ENCODE measurements at places on chromosomes 12 and 14.

DNA sequence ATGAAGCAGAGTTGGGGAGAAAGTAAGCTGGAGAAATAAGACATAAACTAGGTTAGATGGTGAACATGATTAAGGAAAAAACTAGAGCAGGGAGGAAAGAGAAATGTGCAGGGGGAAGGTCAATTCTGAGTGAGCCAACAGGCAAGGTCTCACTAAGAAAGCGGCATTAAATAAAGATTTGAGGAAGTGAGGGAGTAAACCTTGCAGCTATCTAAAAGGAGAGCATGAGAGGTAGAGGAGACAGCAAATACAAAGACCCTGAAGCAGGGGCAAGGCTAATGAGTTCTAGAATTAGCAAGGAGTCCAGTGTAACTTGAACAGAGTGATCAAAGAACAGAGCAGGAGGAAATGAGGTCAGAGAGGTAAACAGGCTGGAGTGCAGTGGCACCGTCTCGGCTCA lies 4.4 kb upstream of the SOCS2 start:
- DNase-seq: no peak

DNA sequence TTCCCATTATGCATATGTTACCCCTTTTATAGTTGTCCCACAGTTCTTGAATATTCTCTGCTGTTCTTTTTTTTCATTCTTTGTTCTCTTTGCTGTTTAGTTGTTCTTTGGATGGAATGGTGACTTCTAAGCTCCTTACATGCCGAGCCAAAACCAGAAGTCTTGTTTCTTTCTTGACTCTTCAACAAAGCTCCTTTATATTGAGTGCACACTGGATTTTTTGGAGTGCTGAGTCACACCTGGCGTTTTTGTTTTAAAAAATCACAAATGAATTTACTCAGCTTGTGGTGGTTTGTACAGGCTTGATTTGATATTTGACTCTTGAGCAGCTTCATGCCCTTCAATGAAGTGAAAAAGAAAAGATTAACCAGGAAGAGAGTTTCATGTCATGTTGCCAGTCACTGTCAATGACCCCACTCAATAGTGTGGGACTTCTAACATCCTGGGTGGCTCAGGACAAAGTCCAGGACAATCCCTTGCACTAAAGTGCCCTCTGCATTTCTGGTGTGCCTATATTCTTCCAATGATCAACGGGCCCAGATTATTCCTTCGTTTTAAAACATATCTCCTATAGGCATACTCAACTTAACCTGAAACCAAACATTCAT lies 112.4 kb upstream of the SLC38A4 start:
- no peak for DNase-seq

- DNase-seq: no peak
These were observed 52.2 kb upstream of the SRP54 start for GRCh38 chr14:34930591-34931091.

GRCh38 chr12:52181746-52182145 lies 10.1 kb downstream of the KRT80 start:
- peak; percentile 71 for DNase-seq

- DNase-seq: peak; percentile 66
These were observed 110.9 kb upstream of the MGAT4C start for GRCh38 chr12:86367137-86367536.

DNA sequence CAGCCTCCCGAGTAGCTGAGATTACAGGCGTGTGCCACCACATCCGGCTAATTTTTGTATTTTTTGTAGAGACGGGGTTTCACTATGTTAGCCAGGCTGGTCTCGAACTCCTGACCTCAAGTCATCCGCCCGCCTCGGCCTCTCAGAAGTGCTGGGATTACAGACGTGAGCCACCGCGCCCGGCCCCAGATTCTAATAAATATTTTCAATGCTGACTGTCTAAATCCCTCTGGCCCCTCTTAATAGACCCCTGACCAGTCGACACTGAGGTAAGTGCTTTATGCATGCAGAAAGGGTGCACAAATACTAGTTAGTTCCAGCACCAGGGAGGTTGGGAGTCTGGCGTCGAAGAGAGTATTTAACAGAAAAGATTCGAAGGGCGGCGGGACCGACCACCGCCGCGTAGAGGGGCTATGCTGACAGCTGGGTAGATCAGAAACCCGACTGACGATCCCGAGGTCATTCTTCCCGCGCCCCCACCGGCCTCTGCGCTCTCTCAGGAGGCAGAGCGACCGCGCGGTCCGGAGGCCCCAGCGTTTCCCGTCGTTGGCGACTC lies 1.1 kb upstream of the SPATS2 start:
- DNase-seq: no peak

GRCh38 chr14:95811813-95812212 lies 64.8 kb upstream of the TUNAR start:
- no peak for DNase-seq

DNA sequence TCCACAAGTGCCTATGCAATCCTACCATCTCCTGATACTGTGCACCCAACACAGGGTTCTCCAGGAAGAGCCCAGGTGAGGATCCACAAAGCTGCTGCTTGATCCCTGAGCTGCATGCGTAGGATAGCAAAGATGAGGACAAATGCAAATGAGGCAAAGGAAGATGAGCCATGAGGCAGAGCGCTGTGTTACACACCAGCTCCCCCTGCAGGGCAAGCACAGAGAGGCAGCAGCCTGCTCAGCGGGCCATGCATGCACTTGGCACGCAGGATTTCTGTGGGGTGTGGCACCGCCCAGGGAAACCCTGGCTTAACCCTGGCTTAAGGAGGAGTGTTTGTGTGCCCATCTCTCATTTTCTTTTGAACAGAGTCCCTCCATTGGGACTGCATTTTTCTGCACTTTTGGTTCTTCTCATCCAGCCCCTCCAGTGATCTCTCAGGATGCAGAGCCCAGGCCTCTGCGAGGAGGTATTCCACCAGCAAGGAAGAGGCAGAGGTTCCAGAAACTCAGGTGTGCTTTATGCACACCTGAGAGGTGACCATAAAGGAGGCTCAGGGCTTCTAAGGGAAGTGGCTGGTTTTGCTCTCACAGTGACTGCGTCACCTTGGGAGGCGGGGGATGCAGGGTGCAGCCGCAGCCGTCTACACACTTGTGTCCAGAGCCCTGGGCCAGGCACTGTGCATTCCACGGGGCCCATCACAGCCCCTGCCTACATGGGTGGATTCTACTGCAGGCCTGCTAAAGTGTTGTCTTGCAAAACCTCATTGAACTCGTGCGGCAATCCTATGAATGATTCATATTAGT lies 973.3 kb upstream of the TMEM132C start:
- DNase-seq: peak; percentile 4

GRCh38 chr14:101369916-101370592 lies 191.2 kb upstream of the DIO3 start:
- peak; percentile 77 for DNase-seq

DNA sequence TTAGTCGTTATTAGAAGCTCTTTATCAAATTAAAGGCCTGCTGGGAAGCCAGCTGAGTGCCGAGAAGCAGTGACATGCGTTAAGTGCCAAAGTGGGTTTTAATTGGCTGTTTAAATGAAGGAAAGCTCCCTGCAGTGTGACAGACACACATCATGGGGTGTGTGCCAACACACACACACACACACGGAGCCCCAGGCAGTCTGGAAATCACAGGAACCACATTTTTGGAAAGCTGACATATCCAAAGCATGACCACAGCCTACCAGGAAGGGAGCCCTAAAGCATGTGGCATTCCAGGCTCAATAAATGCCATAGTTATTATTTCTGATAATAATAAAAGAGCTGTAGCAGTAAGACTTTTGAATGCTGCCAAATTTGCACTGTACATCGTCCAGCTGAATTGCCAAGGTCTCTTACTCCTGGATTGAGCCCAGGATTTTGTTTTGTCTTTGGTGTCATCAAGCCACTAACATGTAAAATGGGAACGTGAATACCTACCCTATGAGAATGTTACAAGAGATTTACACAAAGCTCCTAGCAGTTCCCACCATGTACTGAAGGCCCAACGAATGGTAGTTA lies 135.1 kb downstream of the TMEM30B start:
- no peak for DNase-seq

DNA sequence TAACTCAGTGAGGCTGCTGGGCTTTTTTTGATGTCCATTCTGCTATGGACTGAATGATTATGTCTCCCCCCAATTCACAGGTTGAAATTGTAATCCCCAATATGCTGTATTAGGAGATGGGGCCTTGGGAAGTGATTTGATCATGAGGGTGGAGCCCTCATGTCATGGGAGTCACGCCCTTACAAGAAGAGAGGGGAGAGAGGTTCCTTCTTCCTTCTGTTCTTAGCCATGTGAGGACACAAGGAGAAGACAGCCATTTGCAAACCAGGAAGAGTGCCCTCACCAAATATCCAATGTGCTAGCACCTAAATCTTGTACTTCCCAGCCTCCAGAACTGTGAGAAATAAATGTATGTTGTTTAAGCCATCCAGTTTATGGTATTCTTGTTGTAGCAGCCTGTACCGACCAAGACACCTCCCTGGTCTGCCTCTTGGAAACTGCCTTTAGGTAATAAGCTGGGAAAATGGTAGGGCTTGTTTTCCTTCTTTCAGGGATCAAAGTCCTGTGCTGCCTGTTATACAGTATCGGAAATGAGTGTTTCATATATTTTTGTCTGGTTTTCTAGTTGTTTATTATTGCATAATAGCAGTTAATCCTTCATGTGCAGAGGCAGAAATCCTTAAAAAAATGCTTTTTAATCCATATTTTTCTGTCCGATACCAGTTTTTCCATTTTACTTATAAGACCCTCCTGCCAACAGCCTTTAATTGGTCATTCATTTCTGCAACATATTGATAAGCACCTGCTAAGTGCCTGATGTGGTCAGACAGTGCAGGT lies 16.3 kb downstream of the BORCS5 start:
- DNase-seq: no peak

DNA sequence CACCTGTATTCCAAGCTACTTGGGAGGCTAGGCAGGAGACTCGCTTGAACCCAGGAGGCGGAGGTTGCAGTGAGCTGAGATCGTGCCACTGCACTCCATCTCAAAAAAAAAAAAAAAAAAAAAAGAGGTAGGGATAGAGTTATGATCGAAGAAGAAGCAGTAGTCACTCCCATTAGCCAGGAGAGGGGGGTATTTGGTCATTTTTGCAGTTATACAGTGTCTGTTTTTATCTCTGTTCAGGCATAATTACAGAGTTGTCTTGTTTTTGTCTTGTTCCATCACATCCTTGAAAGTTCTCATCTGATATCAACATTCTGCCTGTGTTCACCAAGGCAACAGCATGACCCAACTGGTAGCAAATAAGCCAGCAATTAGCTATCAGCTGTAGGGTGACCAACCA lies 98.5 kb upstream of the TMPO start:
- peak; percentile 84 for DNase-seq

DNA sequence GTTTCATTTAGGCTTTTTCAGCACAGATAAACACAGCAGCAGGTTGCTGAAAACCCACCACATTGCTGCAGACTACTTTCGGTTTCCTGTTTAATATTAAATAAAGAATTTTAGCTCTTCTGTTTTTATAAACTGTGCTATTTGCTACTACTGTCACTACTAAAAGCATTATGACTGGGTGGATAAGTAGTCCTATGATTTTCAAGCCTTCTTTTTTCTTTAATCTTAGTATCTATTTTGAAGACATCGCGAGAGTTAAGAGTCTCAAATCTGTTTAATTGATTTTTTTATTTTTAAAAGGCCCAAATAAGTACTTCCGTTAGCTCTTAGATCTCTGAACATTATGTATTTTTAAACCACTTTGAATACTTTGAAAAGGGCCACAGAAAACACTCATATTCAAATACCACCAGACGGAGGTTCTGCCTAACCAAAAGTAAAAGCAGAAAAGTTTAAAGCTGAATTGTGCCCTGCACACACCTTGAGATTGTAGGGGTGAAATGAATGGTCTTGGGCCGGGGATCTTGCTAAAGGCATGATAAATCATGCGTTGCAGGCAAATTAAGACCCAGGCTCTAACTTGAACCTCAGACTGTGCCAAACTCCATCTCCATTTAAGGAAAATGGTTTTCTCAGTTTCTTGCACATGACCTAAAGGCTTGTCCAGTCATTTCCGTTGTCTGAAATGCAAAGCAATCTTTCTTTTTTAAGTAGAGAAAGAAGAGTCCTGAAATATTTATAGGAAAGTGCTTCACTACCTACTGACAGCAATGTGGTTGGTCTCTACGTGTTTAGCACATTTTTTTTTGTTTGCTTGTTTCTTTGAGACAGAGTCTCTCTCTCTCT lies 13.6 kb upstream of the FOXN3 start:
- no peak for DNase-seq

DNA sequence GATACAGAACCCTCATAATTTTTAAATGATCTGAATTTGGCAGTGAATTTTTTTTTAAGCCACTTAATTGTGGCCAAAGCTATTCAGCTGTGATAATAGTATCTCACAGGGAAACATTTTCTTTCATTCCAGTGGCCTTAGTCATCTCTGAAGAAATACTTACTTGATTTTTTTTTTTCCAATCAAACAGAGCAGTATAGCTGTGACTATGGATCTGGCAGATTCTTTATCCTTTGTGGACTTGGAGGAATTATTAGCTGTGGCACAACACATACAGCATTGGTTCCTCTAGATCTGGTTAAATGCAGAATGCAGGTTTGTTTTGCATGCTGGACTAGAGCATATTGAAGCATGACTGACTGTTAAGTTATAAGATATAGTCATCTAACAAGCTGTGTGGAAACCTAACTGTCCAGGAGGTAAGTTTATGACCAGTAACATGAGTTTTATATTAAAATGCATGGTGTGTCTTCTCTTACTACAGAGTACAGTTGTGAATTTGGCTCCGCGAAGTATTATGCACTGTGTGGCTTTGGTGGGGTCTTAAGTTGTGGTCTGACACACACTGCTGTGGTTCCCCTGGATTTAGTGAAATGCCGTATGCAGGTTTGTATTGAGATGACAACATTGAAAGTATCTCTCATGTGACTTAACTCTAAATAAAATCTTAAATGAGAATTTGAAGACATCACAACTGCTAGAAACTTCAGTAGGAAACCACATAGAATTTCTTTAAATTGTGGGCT lies 1.9 kb downstream of the SLC25A3 start:
- peak; percentile 62 for DNase-seq

DNA sequence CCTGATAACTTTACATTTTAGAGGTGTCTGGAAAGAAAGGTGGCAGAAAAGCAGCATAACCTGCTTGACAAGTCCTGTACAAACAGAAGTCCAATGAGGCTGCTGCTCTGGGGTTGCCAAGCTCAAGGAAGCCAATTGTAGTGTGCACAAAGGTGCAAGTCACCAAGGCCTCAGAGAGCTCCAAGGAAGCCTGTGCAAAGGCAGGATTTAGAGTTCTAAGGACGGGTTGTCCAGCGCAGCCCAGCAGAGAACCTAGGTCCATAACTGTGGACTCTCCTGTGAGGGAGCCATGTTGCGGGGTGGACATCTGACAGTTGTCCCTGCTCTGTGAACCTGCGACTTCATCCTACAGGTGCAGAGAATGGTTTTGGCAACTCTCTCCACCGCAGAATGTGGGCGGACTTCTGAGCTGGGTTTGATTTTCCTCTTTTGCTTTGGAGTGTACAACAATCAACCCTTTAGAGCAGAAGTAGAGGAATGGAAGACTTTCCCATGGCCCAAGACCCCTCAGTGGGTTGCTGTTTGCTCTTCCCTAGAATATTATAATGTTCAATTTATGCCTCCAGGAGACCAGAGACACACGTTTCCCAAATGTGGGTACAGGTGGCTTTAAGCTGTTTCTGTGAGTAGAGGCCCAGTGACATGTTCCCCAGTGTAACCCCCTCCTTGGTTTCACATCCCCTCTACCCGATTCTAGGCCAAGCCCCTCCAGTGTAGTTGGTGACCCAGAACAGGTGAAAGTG lies 81.0 kb downstream of the ETV6 start:
- DNase-seq: no peak

- DNase-seq: no peak
These were observed 151.0 kb downstream of the SLC25A21 start for GRCh38 chr14:37021390-37021789.
